ENCODE measurements at places on chromosomes 4 and X. TPM values are rescaled to one million over a fixed set of nuclear protein-coding genes. Genes with fewer than 3 reads are reported as not detected.

NXF2 gene
- 0.31 TPM for total RNA-seq

USP17L13 gene
- total RNA-seq = not detected

DNA sequence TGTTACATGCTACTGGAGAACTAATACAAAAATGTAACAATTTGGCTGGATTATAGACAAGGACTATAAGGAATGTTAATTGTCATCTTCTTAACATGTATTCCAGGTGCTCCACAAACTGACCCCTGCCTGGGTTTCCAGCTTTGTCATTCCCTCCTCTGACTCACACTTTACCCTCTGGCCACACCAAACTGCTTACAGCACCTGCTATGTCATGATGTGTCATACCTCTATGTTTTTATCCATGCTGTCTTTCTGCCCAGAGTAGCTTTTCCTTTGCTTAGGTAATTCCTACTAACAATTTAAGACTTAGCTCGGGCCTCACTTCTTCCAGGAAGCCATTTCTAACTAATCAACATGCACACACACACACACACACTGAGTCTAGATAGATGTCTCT, 14.0 kb upstream of the SHROOM4 start:
- DNase-seq = no peak

GRCh38 chr4:145945431-145946155, 7.0 kb upstream of the ZNF827 start:
- DNase-seq = no peak

- DNase-seq = no peak
These were observed 134.6 kb upstream of the MAB21L2 start for GRCh38 chr4:150447356-150447755.
